Pericardium fibroblast (primary cell): ENCODE measurements at places on chromosomes 13 and 19. TPM values are rescaled to one million over a fixed set of nuclear protein-coding genes. Genes with fewer than 3 reads are reported as not detected.

The CASP14 gene
- not detected in 2 replicates for total RNA-seq

The PEG3 gene
- total RNA-seq = 3.2 and 30.1 TPM in 2 replicates

The BCAM gene
- 20.6 and 29.3 TPM in 2 replicates for total RNA-seq

The LIG4 gene
- total RNA-seq = 3.5 and 5.0 TPM in 2 replicates

The TTC9B gene
- not detected in 2 replicates for total RNA-seq

The HIPK4 gene
- total RNA-seq = 0.17 TPM in 1 of 2 replicates, not detected in the other

The JAK3 gene
- 3.1 and 8.5 TPM in 2 replicates for total RNA-seq
